ENCODE measurements at places on chromosomes 3 and 15.
A peak's percentile ranks its signal among the peaks of the same experiment; 100 is the strongest.

DNA sequence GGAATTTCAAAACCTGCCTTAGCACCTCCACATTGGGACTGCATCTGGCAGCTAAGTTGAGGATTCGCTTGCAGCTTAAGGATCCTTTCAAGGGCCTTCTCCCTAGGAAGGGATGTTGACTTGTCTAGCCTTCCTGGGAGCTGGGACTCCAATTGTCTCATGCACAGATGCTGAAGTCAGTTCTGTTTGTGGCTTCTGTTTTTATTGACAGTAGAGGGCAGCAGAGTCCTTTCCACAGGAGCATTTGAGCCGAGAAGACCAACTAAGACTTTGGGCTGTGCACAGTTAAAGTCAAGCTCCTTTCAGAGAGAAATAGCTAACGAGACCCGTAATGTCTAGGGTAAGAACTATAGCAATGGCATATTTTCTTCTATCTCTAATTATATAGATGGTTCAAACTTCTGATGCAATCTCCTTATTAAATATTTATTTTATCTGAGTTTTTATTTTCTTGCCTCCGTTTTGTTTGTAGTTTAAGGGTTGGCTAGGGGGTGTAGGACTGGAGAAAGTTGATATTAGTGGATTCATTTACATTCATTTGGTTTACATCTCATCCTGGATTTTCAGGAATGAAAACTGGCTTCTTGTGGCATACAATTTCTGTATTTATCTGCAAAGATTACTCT is 59.7 kb upstream of the KBTBD8 start:
- peak; percentile 45 for DNase-seq

DNA sequence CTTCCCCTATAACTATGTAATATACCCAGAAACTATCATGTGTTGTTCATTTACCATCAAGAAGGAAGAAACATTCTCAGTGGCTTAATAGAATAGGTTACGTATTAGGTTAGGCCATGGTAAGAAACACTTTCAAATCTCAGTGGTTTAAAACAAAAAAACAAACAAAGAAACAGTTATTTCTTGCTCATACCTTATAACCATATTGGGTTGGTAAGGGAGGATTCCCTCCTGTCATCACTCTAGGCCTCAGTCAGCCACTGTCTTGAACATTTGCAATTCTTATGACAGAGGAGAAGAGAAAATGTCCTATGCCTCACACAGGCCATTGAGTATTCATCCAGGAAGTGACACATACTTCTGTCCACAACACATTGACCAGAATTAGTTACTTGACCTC is 727.7 kb upstream of the NECTIN3 start:
- DNase-seq: no peak

- DNase-seq: no peak
Measured at GRCh38 chr3:61893840-61894566, 332.6 kb downstream of the PTPRG start.

GRCh38 chr3:42205800-42206514 is 60.0 kb downstream of the CCK start:
- DNase-seq: no peak

DNA sequence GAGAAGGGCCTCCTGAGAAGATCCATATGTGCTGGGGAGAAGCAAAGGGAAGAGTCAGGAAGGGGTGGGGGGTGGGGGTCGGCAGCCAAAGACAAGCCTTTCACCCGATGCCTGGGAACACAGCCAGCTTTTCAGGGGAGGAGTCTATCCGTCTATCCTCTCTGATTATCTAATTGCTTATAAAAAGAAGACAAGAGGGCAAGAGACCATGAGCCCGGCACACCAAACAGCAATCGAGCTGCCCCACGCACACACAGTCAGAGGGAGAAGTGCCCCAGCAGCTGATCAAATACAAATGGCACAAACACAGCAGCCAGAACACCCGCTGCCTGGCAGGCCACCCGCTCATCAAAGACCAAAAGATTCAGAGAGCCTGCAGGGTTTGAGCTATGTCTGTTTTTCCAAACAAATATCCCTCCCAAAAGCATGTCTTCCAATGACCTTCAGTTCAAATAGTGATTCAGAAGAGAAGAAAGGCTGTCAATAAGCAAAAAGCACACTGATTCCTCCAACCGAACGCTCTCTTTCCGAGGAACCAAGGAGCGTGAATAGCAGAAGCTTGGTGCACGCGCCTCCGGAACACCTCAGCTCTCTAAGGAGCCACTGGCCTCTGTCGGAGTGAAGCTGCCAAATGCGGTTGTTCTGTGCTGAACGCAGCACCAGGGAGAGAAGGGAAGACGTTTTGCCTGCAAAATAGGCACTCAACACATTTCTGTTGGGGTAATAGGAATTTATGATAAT is 419.2 kb downstream of the OCA2 start:
- no peak for DNase-seq

- DNase-seq: no peak
Measured at GRCh38 chr15:56883088-56883487, 35.4 kb upstream of the TCF12 start.

DNA sequence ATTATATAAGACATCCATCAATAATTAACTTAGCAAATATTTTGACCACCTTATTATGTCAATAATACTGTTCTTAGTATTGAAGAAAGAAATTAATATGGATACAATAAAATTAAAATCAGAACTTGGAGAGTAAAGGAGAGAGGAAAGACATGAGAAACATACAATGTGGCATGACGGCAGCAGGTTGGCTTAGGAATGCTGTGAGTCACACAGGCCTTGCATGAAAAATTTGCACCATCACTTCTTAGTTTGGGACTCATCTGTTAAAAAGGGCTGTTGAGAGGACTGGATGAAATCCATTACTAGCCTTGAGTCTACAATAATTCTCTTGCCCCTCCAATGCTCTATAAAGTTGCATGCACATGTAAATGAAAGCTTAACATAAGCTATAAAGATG is 880.8 kb downstream of the ROBO1 start:
- DNase-seq: no peak

- DNase-seq: no peak
Measured at GRCh38 chr15:59259137-59259943, 52.7 kb downstream of the LDHAL6B start.

DNA sequence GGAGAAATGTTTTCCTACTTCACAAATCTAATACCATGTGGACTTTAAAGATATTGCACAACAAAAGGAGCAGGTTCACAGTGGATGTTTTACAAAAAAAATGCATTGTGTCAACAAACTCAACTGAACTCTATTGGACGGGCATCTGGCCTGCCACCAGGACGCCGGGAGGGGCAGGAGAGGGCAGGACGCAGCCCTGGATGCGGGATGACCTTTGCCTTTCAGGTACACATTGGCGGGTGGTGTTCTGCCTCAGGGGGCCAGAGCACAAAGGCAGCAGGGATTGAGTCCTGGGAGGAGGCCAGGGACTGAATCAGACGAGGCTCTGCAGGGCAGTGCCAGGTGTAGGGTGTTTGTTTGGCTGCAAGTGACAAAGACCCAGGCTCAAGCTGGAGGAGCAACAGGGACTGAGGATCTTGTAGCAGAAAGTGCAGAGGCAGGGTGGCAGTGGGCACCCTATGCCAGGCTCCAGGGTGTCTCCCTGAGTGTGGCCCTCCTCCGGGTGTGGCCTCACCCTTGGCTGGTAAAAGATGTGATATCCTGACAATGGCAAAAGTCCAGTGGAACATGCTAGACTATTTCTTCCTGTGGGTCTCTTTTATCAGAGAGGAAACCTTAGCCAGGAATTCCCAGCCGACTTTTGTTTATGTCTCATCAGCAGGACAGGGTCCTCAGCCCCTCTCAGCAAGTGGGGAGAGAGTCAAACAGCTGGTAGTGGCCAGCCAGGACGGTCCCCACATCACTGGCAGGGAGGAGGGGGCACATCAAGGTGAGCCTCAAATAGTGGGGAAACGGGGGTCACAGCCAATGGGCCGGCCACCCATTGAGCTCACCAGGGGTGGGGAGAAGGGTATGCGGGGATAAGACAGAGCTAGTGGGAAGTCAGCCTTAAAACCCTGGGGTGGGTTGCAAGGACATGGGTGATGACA is 29.7 kb upstream of the KLF13 start:
- DNase-seq: no peak

GRCh38 chr3:156148345-156148945 is 28.1 kb downstream of the KCNAB1 start:
- no peak for DNase-seq

DNA sequence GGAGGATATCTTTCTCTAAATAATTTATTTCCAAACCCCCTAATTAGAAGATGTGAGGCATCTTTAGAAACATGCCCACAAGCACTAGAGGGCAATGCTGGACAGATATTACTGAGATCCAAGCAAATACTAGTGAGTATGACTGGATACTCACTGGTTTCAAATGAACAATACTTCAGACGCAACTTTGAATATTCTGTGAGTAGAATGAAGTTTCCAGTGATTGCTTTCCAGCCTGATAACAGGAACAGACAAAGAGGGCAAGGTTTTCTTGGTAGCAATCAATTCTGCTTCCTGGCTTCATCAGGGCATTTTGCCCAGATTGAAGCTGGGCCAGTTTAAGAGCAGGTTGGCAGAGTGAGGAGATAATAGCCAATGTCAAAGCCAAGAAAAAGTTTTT is 442.6 kb upstream of the PDZRN3 start:
- DNase-seq: no peak

DNA sequence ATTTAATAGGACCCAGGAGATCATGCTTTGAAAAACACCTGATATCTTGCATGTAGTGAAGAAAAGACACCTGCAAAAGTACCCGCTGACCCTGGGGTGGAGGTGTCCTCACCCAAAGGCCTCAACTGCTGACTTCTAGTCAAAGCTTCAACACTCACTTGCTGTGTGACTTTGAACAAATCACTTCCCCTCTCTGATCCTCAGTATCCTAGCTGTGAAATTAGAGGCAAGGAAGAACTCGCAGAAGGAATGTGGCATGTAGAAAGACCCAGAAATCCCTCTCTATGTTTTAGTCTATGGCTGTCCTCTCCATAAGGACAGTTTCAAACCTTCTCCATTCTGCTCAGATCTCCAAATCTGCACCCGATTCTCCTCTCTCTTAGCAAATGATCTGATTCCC is 52.7 kb upstream of the ATP13A3 start:
- no peak for DNase-seq

DNA sequence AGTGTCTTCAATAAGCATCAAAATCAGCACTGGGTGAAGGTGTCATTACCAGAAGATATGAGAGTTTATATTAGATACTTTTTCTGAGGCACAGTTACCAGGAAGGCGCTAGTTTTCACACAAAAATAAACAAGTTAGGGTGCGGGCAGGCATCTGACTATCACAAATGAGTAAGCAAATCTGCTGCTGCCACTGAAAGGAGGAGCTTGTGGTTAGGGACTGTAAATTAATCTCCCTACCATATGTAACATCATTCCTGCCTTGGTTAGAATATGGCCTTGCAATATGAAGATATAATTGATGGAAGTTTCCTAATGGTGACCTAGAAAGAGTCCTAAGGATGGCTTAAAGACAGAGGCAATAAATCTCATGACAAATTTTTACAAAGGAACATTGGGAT is 19.5 kb upstream of the EID1 start:
- DNase-seq: no peak

DNA sequence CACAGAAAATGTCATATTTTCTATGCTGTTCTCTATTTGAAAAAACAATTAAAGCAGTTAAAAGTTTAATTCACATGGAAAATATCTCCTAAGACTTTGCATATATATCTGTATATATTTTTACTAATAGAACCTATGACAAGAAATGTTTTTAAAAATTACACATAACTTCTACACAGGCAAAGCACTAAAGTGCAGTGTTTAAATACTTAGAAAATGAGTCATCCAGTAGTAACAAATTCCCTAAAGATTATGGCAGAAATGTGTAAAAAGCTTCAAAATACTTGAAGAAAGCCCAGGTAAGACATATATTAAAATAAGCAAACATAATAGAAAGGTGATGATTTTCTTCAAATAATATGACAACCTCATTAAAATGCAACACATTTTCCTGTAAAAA is 236.6 kb downstream of the TBC1D5 start:
- DNase-seq: no peak

GRCh38 chr15:76363251-76363650 is 26.7 kb downstream of the ISL2 start:
- DNase-seq: no peak

DNA sequence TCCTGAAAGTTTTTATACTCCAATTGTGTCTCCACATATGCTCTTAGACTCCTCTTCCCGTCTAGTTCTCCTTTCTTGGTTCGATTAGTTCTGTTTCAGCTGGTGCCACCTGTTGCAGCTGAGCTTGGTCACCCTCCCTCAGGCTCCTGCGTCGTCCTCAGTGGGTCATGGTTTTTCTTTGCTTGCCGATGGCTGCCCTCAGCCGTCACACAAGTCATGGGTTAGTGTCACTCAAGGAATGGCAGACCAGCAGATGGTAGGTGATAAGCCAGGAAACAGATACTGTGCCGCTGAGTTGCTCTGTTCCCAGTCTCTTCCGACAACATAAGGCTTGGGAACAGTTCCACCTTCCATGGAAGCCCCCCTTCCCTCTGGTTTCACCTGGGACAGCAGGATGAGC is 109.9 kb downstream of the IGF1R start:
- DNase-seq: no peak

DNA sequence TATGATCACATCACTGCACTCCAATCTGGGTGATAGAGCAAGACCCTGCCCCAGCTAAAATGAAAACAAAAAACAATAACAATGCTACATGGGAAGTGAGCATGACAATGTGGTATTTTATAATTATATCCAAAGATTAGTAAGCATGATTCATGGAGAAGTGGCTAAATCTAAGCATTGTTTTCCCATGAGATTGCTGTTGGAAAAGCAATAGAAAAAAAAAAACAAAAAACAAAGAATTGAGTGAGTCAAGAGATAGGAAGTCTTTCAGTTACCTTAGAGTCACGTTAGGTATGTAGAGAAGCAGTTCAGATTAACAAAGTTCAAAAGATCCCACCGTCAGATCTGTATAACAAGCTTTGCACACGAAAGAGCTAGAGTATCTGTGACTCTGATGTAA is 210.3 kb upstream of the CNTN6 start:
- no peak for DNase-seq

DNA sequence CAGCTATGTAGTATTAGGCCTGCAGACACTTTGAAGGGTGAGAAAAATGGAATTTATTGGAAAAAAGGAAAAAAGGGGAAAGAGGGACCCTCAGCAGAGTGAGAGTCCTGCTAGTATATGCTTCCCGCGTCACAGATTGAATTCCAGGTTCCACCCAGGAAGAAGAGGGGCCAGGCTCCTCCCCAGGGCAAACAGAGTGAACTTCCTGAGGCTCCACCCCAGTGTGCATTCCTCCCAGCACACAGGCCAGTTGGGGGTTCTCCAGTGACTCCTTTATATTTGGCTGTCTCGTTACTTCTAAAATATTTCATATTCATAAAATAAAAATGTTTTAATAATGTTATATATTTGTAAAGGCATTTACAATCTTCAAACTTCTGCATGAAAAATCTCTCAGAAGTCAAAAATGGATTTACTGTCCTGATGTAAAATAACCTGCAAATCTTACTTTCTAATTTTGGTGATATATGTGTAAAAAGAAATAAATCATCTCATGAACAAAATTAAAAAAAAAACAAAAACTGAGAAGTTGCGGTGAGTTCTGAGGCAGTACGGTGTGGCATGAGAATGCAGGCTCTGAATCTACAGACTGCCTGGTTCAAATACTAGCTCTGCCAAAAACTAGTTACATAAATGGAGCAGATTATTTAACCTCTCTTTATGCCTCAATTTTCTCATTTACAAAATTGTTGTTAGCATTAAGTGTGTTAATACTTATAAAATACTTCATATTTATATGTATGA is 175.8 kb upstream of the P2RY1 start:
- no peak for DNase-seq

All from tibial nerve (tissue), 4 donors.